GM12865 (cell line): ENCODE measurements at places on chromosomes 1 and 21.

- no peak for DNase-seq
Observed at GRCh38 chr1:58156831-58157230, 389.7 kb downstream of the OMA1 start.

- no peak for DNase-seq
Observed at GRCh38 chr1:244391761-244392160, 59.9 kb downstream of the ADSS2 start.

GRCh38 chr1:150922519-150922975, 3.6 kb upstream of the SETDB1 start:
- peak; percentile 92 for DNase-seq

- no peak for DNase-seq
Observed at GRCh38 chr1:160124705-160125478, 9.3 kb downstream of the ATP1A2 start.

- no peak for DNase-seq
Observed at GRCh38 chr1:162256287-162256686, 120.4 kb downstream of the SPATA46 start.

- no peak for DNase-seq
Observed at GRCh38 chr1:32239337-32239736, 7.7 kb upstream of the FAM167B start.

DNA sequence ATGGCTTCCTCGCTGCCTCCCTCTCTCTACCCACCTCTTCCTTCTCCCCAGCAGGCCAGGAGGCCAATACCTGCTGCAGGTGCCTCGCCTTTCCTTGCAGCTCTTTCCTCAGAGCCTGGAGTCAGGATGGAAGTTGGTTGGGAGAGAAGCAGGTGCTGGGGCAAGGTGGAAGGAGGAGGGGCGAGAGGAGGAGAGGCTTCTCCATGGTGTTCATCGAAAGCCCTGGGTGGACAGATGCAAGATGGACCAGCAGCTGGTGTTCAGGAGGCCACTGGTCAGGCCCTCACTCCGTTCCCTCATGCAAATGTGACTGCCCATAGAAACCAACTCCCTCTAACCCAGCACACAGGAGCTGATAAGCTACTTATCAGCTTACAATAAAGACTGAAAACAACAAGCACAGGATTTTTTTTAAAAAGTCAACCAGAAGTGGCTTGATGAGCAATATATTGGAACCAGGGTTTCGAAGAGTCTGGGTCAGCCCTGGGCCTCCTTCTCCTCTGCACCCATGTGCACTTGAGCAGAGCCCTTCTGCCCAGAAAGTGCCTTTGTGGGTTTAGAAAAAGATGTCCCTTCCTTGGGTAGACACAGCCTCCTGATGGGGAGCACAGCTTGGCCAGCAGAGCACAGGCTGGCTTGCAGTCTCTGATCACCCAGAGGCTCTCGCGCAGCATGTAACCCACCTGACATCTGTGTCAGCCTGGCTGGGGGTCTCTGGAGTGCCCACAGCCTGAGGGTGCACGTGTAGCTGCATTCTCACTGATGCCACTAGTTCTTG, 16.6 kb upstream of the GSTM4 start:
- no peak for DNase-seq

GRCh38 chr1:160987359-160988050, 32.9 kb upstream of the ITLN2 start:
- DNase-seq, result no peak

DNA sequence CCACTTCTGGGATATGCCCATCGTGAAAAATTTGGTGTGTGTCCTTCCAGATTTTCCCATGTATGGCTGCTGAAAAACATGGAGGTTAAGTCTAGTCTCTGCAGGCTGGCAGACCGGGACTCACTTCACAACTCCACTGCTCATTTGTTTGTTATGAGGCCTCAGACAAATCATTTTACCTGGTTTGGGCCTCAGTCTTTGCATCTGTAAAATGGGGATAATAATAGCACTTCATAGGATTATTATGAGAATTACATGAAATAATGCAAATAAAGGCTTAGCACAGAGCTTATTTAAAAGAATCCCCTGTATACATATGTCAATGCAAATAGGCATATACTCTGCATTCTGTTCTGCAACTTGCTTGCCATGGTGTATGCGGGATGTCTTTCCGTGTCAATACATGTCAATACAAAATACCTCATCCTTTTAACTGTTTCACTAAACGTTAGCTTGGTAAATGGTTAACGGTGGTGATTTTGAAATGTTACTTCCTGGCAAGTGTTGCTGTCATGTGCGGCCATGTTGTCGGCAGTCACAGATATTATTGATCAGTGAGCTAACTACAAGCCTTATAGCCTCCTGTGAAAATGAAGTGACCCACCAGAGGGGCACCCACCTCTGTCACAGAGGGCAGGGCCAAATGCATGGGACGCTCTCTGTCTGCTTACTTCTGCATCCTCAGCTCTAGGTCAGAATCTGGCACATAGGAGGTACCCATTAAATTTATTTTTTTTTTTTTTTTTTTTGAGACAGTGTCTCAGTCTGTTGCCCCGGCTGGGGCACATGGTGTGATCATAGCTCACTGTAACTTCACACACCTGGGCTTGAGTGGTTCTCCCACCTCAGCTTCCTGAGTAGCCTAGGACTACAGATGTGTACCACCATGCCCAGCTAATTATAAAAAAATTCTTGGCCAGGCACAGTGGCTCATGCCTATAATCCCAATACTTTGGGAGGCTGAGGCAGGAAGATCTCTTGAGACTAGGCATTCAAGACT, 4.3 kb downstream of the LCK start:
- peak; percentile 54 for DNase-seq

- DNase-seq, result no peak
Observed at GRCh38 chr1:29707796-29708195, 471.5 kb downstream of the PTPRU start.

- DNase-seq, result no peak
Observed at GRCh38 chr1:232249339-232249738, 380.6 kb downstream of the SIPA1L2 start.

GRCh38 chr1:228799924-228800323, 64.6 kb downstream of the RHOU start:
- no peak for DNase-seq

- peak; percentile 13 for DNase-seq
Observed at GRCh38 chr1:193408782-193409293, 222.4 kb upstream of the B3GALT2 start.

GRCh38 chr1:235951661-235952060, 85.0 kb upstream of the LYST start:
- no peak for DNase-seq

DNA sequence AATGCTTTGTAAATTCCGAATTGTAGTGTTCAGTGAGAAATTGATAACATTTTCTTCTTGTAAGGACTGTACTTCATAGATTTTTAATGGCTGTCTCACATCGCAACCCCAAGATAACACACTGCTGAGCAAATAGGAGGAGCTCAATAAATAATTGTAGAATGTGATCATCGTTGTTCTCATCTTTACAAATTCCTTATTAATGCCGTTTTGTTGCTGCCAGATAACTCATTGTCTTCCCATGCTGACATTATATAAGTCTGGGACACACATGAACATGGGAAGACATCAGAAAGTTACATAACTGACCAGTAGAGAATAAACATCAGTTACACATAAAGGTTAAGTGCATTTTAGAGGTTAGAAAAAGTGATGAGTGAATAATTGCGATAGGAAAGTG, 46.4 kb upstream of the TSPAN2 start:
- no peak for DNase-seq

DNA sequence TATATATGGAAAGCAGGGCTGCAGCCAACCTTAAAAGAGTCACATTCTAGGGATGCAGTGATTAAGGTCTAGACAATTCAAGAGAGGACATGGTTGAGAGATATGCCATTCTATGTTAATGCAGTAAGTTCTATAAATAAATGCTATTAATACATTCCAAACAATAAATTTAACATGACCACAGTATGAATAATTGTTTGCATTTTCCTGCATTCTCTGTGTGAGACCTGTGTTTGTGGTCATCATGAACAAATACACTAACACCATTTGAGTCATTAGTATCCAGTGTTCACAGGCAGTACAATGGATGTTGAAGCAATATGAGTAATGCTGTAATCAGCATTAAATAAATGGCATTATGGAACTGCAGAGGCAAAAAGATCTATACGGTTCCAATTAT, 5.5 kb upstream of the ZRANB2 start:
- no peak for DNase-seq

GRCh38 chr1:32336963-32337675, 1.1 kb upstream of the MARCKSL1 start:
- DNase-seq, result peak; percentile 88

DNA sequence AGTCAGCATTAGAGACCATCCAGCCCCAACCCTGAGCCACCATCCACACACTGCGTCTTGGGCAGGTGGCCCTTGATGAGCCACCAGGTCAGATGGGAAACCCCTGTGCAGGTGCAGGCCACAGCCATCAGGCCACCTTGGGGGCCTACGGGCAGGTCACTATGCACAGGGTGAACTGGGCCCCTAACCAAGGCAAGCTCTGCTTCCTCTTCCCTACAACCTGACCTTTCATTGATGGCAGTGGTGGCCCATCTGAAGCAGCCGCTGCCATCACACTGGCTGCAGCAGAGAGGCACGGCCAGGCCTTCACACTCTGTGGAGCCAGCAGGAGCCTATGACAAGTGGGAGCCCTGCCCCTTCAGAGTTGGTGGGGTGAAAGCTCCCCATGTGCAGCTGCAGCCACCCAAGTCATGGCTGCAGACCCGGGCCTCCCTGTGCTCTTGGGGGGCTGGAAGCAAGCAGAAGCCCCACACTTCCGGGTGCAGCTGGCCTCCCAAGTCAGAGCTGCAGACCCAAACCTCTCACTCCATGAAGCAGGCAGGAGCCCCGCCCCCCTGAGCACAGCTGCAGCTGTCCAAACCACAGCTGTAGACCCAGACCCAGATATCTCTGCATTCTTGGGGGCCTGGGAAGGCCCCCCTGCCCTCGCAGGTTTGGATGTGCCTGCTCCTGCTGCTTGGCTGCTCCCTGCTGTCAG, 681.5 kb downstream of the MATN1 start:
- DNase-seq, result no peak

DNA sequence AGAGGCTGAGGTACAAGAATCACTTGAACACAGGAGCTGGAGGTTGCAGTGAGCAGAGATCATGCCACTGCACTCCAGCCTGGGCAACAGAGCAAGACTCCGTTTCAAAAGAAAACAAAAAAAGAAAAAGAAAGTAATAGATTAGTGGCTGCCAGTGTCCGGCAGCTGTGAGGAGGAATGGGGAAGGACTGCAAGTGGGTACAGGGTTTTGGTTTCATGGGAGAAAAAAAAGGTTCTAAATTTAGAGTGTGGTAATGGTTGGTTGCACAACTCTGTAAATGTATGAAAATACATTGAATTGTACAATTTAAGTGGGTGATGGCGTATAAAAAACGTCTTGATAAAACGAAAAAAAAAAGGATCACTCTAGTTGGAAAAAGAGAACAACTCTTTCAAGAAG, 6.7 kb downstream of the TAF1A start:
- DNase-seq, result peak; percentile 68

DNA sequence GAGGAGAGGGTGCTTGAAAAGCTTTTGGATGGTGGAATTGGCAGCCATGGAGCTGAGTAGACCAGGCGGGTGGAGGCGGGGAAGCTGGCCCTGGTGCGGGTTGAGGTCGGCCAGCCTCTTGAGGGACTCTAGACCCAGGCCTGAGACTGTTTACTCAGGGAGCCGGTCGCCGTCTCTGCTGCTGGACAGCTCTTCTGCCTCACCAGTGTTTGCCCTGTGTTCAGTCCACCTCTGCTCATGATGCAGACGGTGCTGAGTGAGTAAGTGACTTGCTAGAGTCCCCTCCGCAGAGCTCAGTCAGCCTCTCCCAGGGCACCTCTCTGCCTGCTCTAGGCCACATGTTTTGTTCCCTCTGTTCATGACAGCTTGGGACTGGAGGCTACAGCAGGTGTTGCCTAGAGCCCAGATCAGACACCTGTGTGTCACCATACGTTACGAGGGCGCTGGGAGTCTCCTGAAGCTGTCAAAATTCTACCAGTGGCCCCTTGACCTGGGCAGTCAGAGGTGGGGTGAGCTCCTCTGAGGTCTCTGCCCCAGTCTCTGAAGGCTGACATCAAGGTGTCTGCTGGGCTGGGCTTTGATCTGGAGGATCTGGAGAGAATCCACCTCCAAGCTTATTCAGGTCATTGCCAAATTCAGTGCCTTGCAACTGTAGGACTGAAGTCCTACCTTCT, 73.5 kb upstream of the WNT4 start:
- DNase-seq, result no peak

GRCh38 chr1:219813294-219813693, 115.1 kb downstream of the SLC30A10 start:
- DNase-seq, result no peak

DNA sequence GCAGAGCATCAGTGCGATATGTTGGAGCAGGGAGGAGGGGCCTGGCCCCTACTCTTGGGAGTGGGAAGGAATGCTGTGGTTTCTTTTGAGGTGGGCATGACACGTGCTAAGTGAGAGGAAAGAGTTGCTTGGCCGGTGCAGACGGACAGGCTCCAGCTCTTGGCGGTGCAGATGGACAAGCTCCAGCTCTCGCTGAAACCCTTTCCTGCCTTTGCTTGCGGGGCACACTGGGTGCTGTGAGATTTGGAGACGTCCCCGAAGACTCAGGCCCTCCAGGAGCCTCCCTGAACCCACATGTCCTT, 15.9 kb downstream of the PDXK start:
- no peak for DNase-seq

DNA sequence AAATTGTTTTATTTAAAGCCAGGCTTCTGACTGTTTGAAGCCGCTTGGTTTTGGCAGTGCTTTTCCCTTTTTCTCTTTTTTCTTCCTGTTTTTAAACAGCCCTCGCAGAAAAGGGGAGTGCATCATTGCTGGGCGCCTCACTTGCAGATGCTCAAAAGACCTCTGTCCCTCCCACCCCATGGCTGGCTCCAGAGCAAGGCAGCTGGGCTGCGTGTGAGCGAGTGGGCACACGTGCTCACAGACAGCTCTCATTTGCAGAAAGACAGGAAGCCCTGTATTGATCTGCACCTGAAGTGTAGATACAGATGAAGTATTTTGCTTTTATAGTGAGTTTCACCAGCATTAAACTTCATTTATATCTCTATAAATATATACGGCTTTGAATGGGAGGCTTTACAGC, 8.8 kb downstream of the TNR start:
- DNase-seq, result no peak

GRCh38 chr21:24339406-24339805, 1267.9 kb downstream of the MRPL39 start:
- no peak for DNase-seq

DNA sequence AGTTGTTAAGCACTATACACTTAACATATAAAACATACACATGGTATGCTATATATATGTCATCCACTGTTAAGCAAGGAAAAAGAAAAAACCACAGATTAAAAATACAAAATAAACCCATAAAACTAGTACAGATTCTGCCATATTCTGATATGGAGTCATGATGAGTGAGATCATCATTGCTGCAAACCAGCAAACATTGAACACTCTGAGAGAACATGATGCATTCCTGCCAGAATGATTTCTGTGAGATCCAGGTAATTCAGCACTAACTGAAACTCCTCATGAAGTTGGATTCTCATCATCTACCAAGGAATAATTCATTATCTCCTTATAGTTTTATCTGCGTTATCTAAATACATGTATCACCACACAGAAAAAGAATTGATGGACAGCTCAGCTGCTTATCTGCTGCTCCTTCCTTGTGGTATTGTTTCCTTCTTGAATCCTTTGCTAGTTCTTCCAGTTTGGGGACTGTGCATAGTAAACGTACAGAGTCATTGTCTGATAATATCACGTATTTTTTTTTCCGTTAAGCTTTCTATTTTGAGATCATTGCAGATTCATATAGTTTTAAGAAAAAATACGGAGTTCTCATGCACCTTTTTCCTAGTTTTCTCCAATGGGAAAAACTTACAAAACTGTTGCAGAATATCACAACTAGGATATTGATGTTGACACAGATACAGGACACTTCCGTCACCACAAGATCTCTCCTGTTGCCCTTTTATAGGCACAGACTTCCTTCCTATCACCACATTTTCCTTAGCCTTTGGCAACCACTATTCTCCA, 9.3 kb downstream of the RAB4A start:
- DNase-seq, result no peak
